Omental fat pad (tissue), 4 donors: ENCODE measurements at places on chromosomes 2 and 18. TPM values are rescaled to one million over a fixed set of nuclear protein-coding genes. Genes with fewer than 3 reads are reported as not detected.

Gene LINC00305
- total RNA-seq = not detected

Gene LYG2
- not detected for total RNA-seq

Gene DES
- total RNA-seq = 39.4 TPM

Gene CENPA
- total RNA-seq = 1.1 TPM

Gene INHBB
- total RNA-seq = 41.4 TPM

Gene MC5R
- 0.36 TPM for total RNA-seq

Gene UGT1A3
- total RNA-seq = not detected

Gene ASB18
- total RNA-seq = not detected

Gene RNASEH1
- 17.9 TPM for total RNA-seq

Gene PRSS56
- total RNA-seq = not detected

Gene SERPINB2
- total RNA-seq = 210 TPM

Gene GREB1L
- total RNA-seq = 29.5 TPM

Gene ERBB4
- 7.7 TPM for total RNA-seq

Gene POTEF
- total RNA-seq = not detected

Gene EIF2AK3
- 15.9 TPM for total RNA-seq

Gene RBBP8
- total RNA-seq = 63.4 TPM

Gene ABCB11
- total RNA-seq = 1.2 TPM

Gene FBXO41
- total RNA-seq = 1.8 TPM

Gene CXCR4
- total RNA-seq = 29.6 TPM
